Endodermal cell (in vitro differentiated cells): ENCODE measurements at places on chromosomes 16 and 17. TPM values are rescaled to one million over a fixed set of nuclear protein-coding genes. Genes with fewer than 3 reads are reported as not detected.

- DNase-seq = no peak
Measured at GRCh38 chr16:87345726-87346424, 28.7 kb upstream of the C16orf95 start.

GRCh38 chr17:45809499-45809898 lies 25.4 kb downstream of the CRHR1 start:
- DNase-seq = no peak

DNA sequence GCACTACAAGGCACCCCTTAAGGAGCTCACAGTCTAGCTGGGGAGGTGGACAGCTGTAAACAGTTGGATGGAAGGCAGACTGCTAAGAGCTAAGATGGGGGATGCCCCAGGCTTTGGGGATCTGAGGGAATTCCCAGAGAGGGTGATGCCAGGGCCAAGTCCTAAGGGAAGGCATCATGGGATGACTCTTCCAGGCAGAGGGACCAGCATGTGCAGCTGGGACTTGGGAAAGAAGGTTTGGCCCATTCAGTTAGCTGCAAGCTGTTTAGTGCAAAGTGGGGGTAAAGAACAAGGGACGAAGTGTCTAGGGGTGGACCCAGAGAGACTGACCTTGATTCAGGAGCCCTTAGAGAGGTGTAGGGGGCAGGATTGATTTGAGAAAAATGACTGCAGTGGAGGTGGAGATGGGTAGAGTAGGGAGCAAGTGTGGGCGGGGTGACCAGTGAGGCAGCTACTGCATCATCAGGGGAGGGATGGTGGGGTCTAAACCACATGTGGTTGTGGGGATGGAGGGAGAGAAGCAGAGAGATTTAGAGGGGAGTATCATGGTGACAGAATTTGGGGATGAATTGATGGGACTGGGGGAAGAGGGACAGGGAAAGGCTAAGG lies 27.1 kb upstream of the PHF12 start:
- DNase-seq = no peak

DNA sequence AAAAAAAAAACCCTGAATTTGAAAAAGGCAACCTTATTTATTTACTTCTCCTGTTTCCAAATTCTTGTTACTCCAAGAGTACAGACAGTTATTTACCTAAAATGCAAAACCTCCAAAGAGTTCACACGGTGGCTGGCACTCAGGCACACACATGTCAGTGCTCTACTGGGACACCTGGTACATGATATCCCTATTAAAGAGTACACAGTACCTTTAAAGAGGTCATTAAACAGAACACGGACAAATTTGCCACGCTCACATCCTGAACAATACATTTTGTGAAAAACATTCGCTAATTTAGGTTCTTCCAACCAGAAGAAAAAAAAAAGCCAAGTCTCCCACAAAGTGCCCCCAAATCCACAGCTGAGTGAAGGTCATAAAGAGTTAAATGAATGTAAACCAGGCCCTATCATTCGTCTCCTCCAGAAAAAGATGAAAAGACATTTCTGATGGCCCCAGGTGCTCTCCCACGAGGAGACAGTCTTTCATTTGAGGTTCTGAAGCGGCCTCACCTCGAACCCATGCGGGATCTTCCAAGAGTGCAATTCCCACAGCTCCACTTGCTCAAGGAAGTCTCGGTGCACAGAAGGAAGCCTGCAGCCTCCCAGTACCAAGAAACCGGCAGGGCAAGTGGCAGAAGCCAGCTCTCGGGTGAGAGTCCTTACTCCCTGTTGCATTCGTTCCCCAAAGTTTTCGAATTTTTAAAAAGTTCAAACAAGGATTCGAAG lies 993 bp downstream of the ERN1 start:
- no peak for DNase-seq

The MAPT gene
- total RNA-seq = 0.69 to 2.2 TPM (median 1.5 TPM) in 3 replicates

- no peak for DNase-seq
Measured at GRCh38 chr17:69342896-69343644, 16.1 kb upstream of the ABCA5 start.

DNA sequence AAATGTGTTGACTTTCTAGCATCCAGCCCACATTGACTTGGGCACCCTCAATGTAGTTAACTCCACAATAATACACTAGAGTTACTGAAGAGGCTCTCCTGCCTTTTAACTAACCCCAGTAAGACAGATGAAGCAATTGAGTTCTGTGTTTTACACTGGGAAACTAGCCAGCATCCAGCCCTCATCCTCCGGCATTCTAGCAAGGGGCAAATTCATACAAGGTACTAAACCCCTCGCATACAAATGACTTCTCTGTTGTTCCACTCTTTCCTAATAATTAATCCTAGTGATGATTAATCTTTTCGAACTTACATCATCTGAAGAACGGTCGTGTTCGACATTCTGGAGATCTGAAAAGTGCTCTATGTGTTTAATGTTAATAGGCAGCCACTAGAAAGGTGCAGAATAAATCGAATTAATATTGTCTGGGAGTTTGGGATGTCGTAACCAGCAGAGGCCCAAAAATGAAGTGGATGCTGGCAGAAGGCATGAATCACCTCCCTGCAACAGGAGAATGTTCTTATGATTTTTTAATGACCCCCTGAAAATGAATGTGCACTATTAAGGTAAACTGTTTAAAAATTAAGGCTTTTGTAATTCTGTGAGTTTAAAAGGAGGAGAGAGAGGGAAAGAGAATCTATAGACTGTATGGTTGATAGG lies 249.4 kb downstream of the SNX29 start:
- no peak for DNase-seq

GRCh38 chr17:12290207-12290606 lies 269.5 kb downstream of the MAP2K4 start:
- DNase-seq = no peak

DNA sequence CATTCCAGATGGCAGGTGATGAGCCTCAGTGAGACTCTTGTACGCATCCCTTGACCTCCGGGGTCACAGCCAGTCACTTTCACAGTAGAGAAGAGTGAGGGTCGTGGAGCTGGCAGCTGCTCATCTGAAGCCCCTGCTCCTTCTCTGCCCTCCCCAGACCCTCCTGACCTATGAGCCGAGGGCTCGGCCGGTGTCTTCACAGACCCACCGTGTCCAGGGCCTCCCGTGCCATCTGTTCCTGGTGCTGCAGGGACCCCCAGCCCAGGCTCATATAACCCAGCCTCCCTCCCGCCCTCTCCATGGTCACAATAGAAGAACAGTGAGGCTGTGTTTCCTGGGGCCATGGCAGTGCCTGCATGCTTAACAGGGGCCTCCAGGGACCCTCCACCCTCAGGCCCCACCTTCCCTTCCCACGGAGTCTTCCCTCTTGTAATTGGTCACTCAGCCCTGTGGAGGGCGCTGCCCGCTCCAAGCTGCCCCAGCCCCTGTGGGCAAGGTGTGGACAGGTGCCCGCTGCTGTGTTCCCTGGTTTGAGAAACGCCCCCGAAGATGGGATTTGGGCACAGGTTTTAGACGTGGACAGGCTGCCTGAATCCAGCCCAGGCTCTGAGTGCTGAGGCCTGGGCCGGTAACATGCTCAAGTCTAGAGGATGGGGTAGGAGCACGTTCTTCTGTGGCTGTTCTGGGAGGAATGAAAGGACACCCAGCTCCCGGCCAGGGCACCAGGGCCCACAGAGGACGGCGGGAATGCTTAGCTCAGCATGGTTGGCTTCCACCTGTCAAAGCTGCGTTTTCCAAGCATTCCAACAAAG lies 38.7 kb downstream of the ACSF3 start:
- no peak for DNase-seq

GRCh38 chr17:11446316-11446715 lies 152.0 kb upstream of the DNAH9 start:
- no peak for DNase-seq

The CD300H gene
- total RNA-seq = not detected in 3 replicates

GRCh38 chr17:15943971-15944758 lies 765 bp upstream of the ADORA2B start:
- peak; percentile 88 for DNase-seq

DNA sequence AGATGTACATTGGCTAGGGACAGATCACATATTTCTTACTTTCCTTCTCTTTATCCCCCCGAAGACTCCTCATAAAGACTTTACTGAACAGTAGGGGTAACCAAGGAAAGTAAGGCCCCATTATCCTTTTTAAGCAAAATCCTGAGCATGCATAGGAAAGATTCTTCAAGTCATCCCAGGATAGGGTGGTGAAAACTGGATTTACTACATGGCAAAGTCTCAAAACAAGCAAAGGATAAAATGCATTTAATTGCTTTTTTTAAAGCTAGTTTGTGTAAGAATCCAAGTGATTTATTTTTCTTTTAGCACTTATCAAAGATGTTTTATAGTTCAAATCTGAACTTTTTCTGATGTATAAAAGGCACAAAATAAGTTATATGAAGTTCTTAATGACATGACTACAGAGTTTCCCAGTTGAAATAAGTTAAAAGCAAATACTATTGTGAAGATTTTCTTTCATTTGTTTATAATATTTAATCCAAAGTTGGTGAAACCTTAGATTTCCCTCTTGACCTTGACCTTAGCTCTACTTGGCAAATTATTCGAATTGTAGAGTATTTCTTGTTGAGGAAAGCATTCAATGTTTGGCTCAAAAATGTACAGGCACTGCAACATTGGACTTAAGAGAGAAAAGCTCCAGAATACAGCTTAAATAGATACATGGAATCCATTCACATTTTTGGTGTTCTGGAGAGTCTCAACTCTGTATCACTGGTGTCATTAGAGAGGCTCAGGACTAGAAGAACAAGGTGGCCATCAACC lies 104.3 kb downstream of the ABCA8 start:
- DNase-seq = no peak

DNA sequence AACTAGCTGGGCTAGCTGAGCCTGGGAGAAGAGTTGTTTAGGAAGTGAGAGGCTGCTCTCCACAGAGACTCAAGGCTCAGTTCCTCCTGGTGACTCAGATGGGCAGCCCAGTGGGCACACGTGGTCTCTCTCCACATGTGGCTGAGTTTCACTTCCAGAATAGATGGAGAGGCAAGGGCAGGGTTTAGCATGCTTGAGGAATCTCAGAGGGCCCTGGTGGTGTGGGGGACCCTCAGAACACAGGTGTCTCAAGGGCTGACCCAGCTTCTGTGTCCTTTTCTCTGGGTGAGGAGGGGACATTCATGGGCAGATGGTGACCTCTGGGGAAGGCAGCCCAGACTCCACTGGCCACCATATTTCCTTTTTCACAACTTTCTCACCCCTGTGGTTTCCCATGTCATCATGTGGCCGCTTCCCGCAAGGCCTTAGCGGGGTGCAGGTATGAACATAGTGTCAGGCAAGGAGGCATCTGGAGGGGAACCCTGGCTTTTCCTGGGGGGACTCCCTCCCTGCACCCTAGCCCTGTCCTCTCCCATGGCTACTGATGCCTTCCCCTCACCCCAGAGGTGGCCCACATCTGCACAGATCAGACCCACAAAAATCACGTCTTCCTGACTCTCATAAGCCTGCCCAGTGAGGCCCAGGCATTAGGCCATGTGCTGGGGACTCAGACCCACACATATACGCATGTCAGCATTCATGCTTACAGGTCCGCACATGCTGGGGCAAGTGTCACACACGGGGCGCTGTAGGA lies 3.3 kb downstream of the GRN start:
- no peak for DNase-seq

DNA sequence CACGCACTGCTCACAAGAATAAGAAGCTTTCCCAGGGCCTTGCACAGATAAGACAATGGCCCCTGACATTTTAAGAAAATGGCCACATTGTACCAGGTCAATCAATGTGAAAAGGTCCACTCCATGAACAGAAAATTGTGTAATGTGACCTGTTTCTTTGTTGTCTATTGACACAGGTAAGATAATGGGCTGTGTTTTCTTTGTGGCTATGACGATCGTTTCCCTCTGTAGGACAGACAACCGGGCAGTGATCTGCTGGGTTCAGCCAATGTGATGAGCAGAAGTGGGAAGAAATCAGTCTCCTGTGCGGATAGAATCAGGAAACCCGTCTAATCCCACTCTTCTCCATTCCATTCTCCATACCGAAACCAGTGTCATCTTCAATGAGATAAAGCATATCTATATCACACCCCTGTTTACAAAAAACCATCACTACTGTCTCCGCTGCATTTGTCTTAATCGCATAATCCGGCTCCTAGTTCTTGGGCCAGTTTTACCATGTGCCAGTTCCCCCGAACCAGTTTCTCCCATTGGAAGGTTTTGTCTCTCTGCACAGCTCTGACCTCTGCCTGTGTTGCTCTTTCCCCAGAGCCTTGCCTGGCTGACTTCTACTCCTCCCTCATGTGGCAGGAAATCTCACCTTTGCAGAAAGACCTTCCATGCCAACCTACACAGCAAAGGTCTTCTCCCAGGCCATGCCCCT lies 66.9 kb upstream of the ATF7IP2 start:
- DNase-seq = no peak

The TRAP1 gene
- 139 to 171 TPM (median 156 TPM) in 3 replicates for total RNA-seq

GRCh38 chr17:63500543-63501390 lies 22.4 kb upstream of the KCNH6 start:
- DNase-seq = no peak

The VAT1L gene
- total RNA-seq = 4.1 and 6.4 TPM in 2 replicates

- no peak for DNase-seq
Measured at GRCh38 chr16:70432723-70433457, 6.0 kb downstream of the ST3GAL2 start.

DNA sequence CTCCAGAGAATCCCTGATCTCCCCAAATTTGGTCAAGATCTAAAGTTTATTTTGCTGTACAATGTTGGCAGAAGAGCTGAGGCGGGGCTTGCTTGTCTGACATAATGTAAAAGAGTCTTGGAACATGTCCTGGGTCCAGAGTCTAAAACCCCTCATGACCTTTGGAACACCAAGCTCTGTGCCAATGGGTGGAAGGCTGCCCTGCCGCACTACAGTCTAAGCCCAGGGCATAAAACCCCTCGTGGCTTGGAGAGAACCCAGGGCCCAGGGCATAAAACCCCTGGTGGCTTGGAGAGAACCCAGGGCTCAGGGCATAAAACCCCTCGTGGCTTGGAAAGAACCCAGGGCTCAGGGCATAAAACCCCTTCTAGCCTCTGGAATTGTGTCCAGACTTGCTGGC lies 36.7 kb downstream of the CCDC57 start:
- DNase-seq = peak; percentile 44

GRCh38 chr16:79844603-79845002 lies 244.1 kb upstream of the MAF start:
- DNase-seq = no peak

The CBX2 gene
- 69.6 and 75.0 TPM in 2 replicates for total RNA-seq

The WFIKKN2 gene
- 0.27 to 0.29 TPM (median 0.28 TPM) in 3 replicates for total RNA-seq
